Fibroblast of upper back skin (primary cell): ENCODE measurements at places on chromosomes 2 and 18.

DNA sequence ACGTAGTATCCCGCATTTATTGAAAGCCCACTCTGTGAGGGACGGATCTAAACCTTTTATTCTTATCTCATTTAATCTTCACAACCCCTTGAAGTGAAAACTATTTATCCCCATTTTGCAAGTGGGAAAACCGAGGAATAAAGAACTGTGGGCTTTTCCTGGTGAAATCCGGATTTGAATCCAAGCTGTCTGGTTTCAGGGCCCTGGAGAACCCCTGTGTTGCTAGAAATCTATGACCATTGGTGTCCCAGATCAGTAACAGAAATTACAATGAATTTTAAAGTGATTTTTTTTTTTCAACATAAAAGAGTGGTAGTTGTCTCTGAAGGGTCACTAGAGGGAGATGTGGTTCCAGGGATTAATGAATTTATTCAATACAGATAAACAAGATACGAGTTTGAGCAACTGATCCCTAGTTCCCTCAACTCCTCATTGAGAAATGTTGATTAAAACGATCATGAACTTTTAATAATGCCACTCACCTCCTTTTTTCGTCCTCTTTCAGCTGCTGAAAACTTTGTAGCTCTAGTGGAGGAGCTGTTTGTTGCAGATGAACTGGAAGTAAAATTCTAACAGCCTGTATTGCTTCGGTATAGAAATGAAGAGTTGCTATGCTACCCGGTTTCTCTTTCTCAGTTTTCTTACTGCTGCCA is 940 bp downstream of the XRCC5 start:
- peak; percentile 58 for DNase-seq

DNA sequence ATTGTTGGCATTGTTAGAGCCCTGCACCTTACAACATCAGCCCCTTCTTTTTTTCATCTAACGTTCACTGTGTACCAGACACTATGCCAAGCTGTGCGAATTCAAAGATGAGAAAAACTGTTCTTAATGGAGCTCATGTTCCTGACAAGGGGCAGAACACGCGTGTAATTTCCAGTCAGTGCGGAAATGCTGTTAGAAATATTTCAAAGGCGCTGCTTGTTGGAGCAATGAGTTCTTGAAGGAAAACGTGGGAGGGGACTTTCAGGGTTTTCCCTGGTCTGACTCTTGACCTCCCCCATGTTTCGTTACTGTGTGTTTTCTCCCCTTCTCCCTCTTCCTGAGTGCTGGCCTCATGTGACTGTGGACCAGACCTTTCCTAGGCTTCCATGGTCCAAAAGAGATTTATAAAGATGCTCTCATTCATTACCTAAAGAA is 1.5 kb downstream of the MTHFD2 start:
- DNase-seq, result peak; percentile 3

- DNase-seq, result no peak
Measured at GRCh38 chr2:145157036-145157675, 637.2 kb upstream of the ZEB2 start.

- DNase-seq, result no peak
Measured at GRCh38 chr2:176812246-176812775, 400.3 kb upstream of the HNRNPA3 start.

DNA sequence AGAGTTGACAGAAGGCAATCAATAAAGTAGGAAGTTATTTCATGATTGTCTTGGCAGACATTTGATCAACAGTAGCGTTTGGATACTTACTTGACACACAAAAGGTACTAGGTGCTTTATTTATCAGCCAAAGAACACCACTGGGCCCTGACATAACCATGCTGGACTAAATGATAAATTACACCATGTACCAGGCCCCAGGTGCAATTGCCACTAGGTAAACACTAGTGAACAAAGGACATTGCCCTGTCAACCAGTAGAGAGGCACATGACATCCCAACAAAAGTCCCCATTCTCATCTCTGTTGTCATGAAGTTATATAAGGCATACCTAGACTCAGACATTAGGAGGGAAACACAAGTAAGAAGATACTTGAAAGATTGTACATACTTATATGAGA is 747.2 kb downstream of the SATB2 start:
- no peak for DNase-seq

DNA sequence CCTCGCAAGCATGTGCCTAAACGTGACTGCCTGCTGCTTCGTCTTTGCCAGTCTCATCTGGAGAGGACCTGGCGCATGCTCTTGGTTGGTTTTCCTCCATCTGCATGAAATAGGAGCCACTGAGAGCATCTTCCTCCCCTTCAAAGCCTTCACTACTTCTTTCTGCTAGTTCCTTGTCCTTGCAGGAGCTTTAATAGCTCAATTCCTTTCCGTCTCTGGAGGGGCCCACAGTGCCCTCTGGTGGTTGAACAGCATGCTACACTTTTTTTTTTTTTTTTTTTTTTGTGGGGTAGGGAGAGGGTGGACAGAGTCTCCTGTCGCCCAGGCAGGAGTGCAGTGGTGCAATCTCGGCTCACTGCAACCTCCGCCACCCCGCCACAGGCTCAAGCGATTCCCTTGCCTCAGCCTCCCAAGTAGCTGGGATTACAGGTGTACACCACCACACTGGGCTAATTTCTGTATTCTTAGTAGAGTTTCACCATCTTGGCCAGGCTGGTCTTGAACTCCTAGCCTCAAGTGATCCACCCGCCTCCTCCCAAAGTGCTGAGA is 59.6 kb downstream of the SP110 start:
- DNase-seq, result peak; percentile 32

GRCh38 chr2:240165661-240166060 is 25.2 kb upstream of the OTOS start:
- no peak for DNase-seq

DNA sequence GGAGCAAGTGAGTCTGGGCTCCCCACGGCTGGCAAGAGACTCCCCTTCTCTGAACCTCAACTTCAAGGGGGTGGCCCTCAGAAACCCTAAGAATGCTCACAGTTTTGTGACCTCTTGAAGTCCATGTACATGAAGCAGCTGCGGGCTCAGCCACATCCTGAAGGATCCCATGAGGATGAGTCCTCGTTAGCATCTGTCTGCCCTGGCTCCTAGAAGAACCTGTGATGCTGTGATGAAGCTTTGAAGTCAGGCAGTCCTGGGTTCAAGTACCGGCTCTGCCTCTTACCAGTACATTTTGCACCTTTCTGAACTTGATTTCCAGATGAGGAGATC is 38.1 kb downstream of the SDC1 start:
- DNase-seq, result no peak

- no peak for DNase-seq
Measured at GRCh38 chr18:74651327-74652128, 53.9 kb downstream of the ZNF407 start.

DNA sequence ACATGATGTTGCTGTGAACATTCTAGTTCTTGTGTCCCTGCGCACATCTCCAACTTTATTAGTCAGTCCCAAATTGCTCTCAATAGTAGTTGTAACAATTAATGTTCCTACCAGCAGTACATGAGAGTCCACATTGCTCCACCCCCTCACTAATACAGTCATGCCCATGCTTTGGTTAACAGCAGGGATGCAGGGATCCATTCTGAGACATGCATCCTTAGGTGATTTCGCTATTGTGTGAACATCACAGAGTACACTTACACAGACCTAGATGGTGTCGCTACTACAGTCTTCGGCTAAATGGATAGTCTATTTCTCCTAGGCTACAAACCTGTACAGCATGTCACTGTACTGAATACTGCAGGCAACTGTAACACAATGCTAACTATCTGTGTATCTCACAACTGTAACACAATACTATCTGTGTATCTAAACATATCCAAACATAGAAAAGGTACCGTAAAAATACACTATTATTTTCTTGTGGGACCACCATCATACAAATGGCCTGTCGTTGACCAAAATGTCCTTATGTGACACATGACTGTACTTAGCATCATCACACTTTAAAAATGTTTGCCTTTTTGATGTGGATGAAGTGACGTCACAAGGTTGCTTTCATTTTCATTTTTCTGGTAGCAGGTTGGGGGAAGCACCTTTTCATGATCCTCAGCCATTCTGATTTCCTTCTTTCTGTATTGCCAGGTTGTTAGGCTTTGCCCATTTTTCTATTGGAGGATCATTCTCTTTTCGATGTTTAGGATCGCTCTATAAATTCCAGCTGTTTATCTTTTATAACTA is 82.9 kb upstream of the RNF152 start:
- DNase-seq, result no peak

GRCh38 chr2:31420936-31421335 is 6.4 kb upstream of the XDH start:
- DNase-seq, result peak; percentile 40

GRCh38 chr2:25042321-25043240 is 705 bp downstream of the EFR3B start:
- DNase-seq, result no peak

GRCh38 chr2:219664944-219665343 is 37.5 kb downstream of the SLC4A3 start:
- DNase-seq, result peak; percentile 50

- DNase-seq, result no peak
Measured at GRCh38 chr18:78607221-78607620, 372.4 kb upstream of the SALL3 start.

- peak; percentile 74 for DNase-seq
Measured at GRCh38 chr2:201904538-201905420, 98.4 kb downstream of the CDK15 start.
